ENCODE measurements at places on chromosomes 5 and 9.

DNA sequence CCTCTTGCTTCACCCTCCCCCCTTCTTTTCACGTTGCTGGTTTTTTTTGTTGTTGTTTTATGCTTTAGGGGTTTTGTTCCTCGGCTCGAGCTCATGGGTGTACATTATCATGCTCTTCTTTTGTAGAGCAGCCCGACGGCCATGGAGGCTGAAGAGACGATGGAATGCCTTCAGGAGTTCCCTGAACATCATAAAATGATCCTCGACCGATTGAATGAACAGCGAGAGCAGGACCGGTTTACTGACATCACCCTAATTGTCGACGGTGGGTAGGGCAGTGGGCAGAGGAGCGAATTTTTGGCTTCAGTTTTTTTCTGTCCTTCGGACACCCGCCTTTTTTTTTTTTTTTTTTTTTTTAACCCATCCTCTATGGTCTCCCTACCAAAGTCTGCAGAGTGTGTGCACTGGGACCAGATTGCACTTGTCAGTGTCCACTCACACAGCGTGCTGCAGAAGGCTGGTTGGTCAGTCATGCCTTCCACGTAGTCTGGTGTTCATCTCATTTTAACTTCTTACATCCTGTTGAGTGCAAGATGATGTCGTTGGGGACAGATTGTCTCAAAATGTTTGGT lies 1.3 kb downstream of the ZNF131 start:
- DNase-seq = peak; percentile 52

DNA sequence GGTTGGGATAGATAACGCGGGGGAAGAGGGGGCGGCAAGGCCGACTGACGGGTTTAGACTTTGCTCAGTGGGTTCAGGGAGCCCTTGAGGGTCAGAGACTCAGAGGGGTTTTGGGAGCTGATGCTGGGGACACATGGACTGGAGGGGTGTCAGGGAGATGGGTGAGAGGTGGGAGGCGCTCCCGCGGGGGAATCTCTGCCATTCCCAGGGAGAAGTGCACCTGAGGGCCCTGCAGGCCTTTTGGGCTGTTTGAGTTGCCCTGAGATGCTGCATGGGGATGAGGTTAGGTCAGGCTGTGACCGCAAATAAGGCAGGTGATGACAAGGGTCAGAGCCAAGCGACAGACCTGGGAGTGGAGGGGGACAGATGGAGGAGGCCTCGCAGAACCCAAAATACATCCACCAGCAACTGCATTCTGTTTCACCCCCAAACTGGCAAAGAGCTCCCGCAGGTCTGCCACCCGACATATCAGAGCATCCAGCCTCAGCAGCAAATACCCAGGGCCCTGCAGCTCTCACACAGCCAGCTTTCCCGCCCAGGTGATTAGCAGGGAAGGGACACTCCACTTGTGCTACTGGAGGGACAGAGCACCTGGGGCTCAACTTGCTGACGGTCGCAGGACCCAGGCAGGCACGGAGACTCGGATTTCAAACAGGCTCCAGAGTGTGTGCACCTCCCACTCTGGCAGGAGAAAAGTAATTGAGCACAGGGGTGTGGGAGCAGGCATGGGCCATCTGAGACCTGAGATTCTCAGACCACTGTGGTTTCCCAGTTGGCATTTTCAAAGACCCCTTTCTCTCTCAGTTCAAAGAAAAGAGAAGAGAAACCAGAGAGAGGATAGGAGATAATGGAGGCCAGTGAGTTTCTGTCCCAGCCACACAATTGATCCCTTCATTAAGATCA lies 26.4 kb downstream of the TMOD1 start:
- DNase-seq = no peak

DNA sequence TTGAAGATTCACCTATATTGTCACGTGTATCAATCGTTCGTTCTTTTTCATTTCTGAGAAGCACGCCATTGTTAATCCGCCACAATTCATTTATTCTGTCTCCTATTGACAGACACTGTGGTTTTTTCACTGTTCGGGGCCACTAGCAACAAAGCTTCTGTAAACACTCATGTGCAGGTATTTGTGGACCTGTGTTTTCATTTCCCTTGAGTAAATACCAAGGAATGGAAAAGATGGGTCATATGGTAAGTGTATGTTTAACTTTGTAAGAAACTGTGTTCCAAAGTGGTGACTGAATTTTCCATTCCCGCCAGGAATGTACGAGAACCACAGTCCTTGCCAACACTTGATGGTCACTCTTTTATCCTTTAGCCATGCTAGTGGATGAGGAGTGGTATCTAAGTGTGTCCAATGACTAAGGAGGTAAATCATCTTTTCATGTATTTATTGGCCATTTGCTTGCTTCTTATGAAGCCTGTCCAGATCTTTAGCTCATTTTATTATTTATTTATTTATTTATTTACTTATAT lies 10.7 kb downstream of the ABO start:
- no peak for DNase-seq

DNA sequence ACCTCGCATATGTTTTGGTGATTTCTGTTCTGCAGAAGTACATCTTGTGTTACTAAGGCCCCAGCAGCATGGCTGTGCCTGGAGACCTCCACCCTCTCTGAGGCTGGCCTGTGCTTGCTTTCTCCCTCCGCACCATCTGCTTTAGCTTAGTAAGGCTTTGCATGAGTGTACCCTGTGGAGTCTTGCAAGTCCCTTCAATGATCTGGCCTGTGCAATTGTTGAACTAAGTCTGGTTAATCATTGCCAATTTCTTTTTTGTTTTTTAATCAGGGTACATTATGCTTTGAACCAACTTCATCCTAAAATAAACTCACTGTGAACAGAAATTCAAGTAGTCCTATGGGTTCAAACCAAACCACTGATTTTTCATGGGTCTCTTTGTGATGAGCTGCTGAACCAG lies 32.3 kb downstream of the ACOT12 start:
- DNase-seq = no peak

DNA sequence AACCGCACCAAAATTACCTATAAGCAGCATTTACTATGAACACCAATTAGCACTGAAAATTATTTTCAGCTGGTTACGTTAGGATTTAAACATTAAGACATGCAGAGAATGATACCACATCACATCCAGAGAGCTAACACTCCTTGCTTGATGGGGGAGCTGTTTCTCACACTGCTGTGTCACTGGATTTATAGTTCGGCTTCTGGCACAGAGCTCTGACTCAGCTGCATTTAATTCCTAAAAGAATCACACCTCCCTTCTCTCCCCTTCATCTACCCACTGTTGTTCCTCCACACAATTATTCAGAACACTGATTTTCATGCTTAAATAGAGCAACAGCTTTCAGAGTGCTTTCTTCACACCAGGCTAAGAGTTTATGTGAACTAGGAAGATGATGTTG lies 82.6 kb upstream of the SV2C start:
- DNase-seq = no peak

DNA sequence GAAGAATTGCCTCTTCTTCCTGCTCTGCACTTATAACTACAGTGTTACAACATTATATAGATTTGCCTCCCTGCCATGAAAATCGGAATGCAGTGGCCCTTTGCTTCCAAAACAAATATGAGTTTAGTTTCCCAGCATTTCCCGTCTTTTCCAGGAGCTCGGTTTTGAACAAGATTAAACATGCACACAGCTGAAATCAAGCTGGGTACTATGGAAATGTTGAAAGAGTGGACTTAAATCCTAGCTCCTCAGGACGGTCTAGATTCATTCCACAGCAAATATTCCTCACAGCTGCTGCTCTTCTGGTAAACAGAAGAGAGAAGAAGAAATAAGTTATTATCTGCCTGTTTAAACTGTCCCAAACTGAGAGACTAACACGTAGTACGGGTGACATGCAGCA lies 161.4 kb downstream of the PIK3R1 start:
- DNase-seq = no peak

DNA sequence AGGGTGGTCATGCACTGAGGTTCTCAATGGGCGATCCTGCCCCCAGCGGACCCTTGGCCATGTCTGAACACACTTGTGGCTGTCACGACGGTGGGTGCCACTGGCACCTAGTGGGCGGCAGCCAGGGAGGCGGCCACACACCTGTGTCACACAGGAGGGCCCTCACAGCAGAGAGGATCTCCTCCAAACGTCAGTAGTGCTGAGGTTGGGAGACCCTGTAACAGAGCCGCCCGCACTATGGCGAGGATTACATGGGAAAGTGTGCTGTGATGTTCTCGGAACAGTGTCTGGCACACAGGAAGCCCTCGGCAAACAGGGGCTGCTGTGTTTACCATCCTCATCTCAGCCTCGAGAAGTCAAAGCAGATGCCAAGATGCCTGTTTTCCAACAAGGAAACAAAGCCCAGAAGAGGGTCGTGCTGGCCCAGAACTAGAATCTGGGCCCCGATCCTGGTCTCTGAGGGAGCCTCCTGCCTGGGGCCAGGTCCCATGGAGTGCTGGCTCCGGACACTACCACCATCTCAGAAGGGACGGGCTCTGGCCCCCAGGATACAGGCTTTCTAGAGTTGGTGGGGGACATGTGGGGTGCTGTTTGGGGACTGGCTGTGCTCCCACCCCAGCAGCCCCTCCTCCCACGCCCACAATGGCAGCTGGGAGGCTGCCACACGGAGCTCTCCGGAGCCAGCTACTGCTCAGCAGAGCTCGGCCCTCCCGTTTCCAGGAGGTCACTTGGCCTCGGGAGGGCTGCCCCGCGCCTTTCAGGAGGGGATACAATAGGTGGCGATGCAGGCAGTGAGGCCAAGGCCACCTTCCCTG lies 48.2 kb downstream of the DBH start:
- peak; percentile 52 for DNase-seq

- DNase-seq = peak; percentile 19
Measured at GRCh38 chr9:108113596-108113995, 624.0 kb upstream of the KLF4 start.

DNA sequence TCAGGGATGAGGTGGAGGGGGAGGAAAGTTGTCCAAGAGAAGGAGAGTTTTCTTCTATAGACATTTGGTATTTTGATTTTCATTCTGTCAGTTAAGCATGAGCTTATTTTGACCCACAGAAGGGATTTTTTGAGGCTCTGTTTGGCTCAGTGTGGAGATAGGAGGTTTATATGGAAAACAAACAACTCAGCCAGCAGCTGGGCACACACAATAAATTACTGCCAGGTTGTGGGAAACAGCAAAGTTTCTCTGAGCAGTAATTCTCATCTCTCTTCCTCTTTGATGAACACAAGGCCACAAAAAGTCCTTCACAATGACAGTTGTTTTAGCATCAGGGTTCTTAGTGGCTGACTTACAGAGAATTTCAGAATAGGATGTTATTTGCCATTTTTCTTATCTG lies 486.1 kb downstream of the KDM4C start:
- no peak for DNase-seq

- DNase-seq = no peak
Measured at GRCh38 chr5:93403141-93403928, 177.7 kb downstream of the NR2F1-AS1 start.

DNA sequence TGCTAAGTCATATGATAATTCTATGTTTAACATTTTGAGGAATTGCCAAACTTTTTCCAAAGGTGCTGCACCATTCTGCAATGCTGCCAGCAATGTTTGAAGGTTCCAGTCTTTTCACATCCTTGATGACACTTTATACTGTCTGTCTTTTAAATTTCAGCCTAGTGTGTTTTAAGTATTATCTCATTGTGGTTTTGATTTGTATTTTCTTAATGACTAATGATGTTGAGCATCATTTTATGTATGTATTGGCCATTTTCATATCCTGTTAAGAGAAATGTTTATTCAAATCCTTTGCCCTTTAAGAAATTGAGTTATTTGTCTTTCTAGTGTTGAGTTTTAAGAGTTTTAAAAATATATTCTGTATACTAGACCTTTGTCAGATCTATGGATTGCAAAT lies 5.0 kb upstream of the TEX48 start:
- no peak for DNase-seq

- DNase-seq = no peak
Measured at GRCh38 chr5:73120222-73121118, at the start of gene TMEM171. Gene TMEM171 (plus strand): TSS chr5:73120575. CDS start chr5:73123374, 2,799 bp downstream.

DNA sequence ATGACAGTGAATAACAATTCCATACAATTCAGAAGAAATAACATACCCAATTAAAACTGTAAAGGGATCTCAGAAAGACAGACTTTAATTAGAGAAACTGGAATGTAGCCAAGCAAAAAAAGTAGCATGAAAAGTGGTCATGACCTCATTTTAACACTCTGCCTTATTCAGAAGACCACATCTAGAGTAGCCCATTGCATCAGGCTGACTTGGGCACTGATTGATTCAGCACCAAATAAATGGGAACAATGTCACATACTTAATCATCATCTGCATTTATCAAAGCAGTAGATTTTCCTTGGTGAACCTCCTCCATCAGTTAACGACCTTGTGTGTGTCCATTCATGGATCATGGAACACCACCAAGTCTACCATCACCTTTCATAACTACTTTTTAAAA lies 992.1 kb downstream of the NR2F1-AS1 start:
- no peak for DNase-seq

GRCh38 chr9:114214686-114215414 lies 59.5 kb downstream of the COL27A1 start:
- DNase-seq = no peak

GRCh38 chr9:83047839-83048775 lies 14.8 kb downstream of the RASEF start:
- DNase-seq = peak; percentile 2

DNA sequence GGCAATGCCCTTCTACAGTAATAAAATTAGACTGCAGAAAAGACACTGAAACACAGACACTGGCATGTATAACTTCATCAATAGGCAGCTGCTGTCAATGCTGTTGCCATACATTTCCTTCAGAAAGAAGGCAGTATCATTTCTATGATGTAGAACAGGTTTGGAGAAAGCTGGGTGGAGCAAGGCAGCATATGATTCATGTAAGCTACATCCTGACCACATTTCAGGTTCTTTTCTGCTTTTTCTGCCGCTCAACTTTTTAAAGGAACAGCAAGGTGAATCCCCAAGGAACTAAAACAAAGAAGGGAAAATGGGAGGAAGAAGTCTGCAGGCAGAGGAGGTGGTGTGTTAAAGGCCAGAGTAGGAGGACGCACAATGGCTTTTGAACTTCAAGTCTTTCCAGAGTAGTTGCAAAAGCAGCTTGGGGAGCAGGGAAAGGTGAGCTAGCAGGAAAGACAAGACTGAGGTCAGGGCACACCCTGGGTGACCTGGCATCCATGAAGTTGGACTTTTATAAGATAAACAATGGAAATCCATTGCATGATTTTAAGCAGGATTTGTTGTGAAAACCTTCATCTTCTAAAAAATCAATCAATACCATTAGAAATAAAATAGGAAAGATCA lies 142.1 kb downstream of the MED10 start:
- no peak for DNase-seq

GRCh38 chr5:132313366-132313765 lies 19.2 kb downstream of the SLC22A4 start:
- no peak for DNase-seq

GRCh38 chr9:29044959-29045358 lies 1471.7 kb upstream of the C9orf72 start:
- no peak for DNase-seq

DNA sequence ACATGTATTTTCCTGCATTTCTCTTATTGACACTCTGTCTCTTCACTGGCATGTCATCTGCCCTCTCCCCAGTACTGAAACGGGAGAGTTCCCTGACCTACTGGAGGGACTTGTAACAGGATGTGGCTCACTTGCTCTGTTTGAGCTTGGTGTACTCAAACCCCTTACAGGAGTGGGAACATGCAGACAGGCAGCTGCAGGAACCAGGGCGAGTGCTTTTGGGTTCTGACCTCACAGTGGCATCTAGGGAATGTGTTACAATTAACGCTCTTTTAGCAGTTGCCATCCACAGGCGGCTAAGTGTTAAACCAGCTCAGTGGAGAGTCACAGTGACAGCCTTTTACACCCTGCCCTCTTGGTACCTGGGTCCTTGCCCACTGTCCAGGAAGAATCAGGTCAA lies 300.3 kb upstream of the GRAMD2B start:
- no peak for DNase-seq

Measured in pons (tissue), 1 donor.